ENCODE measurements at places on chromosomes 1 and 21.

GRCh38 chr1:54403405-54403804 is 2.8 kb downstream of the SSBP3 start:
- no peak for DNase-seq

- no peak for DNase-seq
These were observed 4.5 kb upstream of the INKA2 start for GRCh38 chr1:111743679-111744101.

- no peak for DNase-seq
These were observed 38.9 kb upstream of the DMRTB1 start for GRCh38 chr1:53420341-53420740.

- peak; percentile 93 for DNase-seq
These were observed 26.2 kb upstream of the EPHA2 start for GRCh38 chr1:16181887-16182719.

DNA sequence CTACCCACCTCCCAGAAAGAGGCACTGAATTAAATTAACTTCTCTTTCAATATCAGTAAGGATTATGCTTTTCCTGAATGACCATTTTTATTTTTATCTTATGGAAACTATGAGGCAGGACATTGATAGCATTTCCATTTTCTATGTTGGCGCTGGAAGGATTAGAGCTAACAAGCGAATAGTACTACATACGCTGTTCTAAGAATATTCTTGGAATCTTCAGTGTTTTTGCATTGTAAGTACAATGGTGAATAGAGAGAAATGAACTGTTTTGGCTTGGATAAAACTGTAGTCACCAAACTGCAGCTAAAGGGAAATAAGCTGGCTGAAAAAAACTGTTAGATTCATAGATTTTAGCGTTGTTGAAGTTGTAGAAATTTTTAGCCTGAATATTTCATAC is 779.0 kb upstream of the ADGRL4 start:
- DNase-seq, result no peak

DNA sequence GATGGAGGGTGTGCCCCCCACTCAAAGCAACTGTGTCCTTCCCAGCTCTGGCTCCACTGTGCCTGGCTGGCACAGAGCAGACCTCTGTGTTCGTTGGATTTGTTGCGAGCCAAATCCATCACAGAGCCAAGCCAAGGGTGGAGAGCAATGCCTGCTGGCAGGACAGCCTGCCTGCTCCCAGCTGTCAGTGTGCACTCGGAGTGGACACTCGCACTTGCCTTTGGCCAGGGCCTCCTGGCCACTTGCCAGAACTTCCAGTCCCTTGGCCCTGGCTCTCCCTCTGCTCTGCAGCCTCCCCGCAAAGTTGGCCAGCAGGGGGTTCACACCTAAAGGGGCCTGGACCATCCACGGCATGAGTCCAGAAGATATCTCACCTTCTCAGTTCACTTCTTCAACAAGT is 16.4 kb downstream of the HEYL start:
- no peak for DNase-seq

DNA sequence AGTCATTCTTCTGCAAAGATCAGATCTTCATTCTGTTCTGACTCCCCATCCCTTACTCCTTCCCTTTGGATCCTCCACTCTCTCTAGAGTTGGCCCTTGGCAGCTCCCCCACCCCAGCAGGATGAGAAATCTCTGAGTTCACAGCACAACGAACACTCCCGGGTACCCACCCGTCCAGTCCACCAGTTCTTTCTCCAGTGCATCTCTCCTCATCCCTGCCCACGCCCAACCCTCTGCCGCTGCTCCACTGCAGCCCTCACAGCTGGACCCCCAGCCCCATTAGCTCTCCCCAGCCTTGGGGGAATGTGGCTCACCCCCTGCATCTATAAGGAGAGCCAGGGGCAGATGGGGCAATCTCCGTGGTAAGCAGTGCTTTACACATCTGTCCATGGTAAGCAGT is 125.7 kb downstream of the MATN1 start:
- no peak for DNase-seq

DNA sequence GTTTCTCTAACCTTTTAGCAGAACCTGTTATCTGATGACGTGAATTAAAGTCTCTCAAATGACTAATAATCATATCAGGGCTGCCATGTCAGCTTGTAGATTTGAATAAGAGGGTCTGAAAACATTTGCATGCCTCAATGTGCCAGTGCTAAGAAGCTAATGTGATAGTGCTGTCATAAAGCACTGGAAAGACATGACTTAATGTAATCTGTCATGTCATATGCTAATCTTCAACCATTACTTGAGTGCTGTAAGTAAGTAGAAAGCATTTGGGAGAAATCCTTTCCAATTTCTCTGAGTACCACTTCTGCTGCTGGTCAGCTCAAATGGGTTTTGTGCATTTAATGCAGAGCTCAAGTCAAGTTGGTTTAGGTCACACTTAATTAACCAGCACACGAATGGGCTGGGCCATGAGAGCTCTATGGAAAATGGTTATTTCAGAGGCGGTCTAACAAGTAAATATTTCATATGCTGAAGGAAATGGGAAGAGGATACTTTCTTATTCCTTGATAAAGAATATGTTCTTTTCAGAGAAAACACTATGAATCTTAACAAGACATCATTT is 609.2 kb downstream of the LMO4 start:
- no peak for DNase-seq

GRCh38 chr1:216186141-216186540 is 237.1 kb downstream of the USH2A start:
- DNase-seq, result no peak

DNA sequence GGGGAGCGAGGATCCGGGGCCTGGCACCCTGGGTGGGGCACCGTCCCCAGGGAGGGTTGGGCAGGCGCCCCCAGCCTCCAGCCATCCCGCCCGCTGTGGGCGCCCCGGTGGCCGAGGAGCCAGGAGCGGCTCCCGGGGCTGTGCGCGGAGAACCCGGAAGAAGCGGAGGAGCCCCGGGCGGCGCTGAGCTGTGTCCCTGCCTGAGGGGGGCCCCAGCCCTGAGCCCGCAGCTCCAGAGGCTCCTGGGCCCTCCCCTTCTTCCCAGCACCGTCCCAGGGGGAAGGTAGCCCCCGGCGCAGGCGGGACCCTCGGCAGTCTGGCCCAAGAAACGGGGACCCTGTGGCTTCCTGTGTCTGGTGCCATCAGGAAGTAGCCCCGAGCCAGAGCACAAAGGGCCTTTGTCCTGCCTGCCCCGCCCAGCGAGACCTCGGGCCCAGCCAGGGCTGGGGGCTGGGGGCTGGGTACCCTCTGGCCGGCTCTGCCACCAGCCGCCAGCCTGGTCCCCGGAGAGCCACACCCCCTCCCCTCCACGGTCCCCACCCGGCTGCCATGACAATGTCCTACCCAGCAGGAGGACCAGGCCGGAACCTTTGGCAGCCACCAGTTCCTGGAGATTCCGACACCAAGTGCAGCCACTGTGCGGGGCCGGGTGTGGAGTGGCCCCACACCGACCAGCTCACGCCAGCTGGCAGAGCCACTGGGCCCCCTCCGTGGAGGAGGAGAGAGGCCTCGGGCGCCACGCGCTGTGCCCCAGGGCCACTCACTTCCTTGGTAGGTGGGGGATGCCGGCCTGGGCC is 15.6 kb upstream of the TTLL10 start:
- no peak for DNase-seq

DNA sequence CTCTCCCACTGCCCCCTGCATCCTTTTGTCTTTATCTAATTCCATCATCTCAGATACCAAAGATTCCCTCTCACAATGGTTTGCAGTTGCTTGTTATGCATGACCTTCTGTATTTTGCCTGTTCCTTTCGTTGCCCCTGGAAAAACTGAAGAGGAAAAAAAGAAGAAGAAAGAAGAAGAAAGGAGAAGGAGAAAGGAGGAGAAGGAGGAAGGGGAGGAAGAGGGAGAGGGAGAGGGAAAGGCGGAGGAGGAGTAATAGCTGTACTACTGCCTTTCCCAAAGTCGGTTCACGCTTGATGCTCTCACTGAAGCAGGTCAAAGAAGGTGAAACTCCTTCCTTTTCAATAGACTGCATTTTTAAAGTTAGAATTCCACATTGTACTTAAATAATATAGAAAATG is 513.8 kb downstream of the PTPRC start:
- DNase-seq, result no peak

All from A549 (cell line).